ENCODE measurements at places on chromosomes 5 and 9.

GRCh38 chr9:133184971-133185370, 21.3 kb upstream of the GBGT1 start:
- DNase-seq: peak; percentile 13

- DNase-seq: no peak
Observed at GRCh38 chr5:56525113-56525512, 290.2 kb upstream of the MAP3K1 start.

GRCh38 chr5:149297340-149298025, 25.8 kb downstream of the AFAP1L1 start:
- no peak for DNase-seq

DNA sequence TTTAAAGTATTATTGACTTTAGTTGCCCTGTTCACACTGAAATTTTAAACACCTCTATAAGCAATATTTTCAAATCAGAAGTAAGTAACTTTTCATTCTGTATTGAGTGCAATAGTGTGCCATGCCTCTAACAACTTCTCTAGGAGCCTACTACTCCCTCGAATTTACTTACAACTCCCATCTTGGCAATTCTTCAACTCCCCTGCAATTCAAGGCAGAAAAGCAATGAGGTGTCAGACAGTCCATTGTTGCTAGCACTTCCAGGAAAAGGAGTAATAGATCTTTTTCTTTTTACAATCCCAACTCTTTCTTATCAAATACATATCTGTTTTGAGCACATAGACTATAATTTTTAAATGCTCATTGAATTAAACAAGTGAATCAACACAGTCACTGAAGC, 222.7 kb upstream of the PUM3 start:
- no peak for DNase-seq

GRCh38 chr5:111735583-111736270, 21.3 kb downstream of the NREP start:
- no peak for DNase-seq

DNA sequence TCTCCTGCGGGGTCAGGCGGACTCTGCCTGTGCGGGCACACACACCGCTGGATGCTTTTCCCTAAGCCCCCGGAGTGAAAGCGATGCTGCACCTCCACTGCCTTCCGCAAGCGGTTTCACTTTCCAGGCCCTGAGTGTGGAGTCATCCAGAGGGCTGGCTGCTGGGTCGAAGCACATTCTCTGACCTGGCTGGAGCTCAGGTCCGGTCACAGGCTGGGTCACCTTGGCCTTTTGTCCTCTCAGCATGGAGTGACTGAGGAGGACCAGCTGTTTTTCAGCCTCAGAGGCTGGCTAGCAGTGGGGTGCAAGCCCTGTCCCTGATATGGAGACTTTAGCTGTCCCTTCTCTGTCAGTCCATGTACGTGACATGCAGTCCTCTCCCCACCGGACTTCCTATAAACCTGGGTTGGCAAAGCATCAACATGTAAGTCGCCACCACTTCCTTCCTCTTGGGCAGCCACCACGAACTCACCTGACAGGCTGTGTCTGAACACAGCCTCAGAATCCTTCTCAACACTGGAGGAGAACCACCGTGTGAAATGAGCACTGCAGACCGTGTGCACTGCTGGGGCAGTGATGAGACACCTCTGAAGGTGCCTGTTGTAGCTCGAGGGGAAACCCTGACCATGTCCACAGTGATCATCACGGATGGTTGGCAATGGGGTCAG, 51.3 kb downstream of the GADD45G start:
- no peak for DNase-seq

- DNase-seq: no peak
Observed at GRCh38 chr9:5357431-5358105, 17.9 kb upstream of the RLN1 start.

Measured in stimulated activated CD8-positive, alpha-beta memory T cell treated with anti-CD3 and anti-CD28 coated beads, Interleukin-7, amount 100 ng/mL, for 24 hours (primary cell).